Activated naive CD4-positive, alpha-beta T cell treated with Interleukin-2 at 50 U/mL for 16 hours (primary cell): ENCODE measurements at places on chromosomes 11 and 22.

DNA sequence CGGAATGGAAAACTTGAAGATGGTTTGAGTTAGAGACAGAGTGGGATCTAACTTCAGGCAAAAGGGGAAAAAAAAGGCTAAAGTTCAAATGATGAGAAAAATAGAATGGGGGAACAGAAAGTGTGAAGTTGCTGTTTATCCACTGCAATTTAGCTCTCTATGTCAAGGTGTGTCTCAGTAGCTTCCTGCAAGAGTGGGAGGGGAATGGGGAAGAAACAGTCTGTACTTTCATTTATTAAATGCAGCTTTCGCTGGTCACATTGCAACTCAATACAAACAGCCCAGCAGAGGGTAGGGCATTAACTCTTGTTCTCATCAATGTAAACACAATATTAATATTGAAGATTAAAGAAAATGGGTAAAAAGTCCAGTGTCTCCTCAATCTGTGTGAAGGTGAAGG, 214.7 kb upstream of the SYN3 start:
- no peak for DNase-seq

- no peak for DNase-seq
Observed at GRCh38 chr11:115282923-115283322, 221.3 kb downstream of the CADM1 start.

DNA sequence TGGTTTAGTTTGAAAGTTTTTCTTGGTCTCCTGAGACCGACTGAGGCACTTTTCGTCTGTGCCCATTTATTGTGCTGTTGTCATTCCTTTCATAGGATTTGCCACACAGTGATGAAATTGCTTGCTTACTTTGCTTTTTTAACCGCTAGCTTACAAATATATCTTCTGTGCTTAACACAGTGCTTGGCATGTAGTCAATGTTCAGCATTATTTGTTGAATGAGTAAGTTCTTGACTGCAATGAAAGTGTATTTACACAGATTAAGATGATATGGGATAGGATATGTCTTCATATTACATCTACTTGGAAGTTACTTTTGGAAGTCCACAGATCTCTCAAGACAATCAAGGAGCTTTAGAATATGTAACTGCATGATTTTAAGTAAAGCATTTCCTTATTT, 91.2 kb downstream of the GRIA4 start:
- no peak for DNase-seq

GRCh38 chr11:66889960-66890359, 33.1 kb downstream of the LRFN4 start:
- DNase-seq, result no peak

- no peak for DNase-seq
Observed at GRCh38 chr22:35477911-35478582, 62.6 kb upstream of the RASD2 start.
